Brain microvascular endothelial cell (primary cell): ENCODE measurements at places on chromosomes 1 and 21.

DNA sequence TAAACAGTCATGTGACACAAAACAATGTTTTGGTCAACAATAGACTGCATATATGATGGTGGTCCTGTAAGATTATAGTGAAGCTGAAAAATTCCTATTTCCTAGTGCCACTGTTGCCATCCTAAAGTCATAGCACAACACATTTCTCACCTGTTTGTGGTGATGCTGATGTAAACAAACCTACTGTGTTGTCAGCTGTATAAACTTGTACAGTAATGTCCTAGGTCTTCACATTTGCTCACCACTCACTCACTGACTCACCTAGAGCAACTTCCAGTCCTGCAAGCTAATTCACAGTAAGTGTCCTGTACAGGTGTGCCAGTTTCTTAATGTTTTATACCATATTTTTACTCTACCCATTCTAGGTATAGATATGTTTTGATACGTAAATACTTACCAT is 326.1 kb upstream of the USP24 start:
- no peak for DNase-seq

GRCh38 chr1:118483245-118484006 is 298.4 kb upstream of the SPAG17 start:
- no peak for DNase-seq

DNA sequence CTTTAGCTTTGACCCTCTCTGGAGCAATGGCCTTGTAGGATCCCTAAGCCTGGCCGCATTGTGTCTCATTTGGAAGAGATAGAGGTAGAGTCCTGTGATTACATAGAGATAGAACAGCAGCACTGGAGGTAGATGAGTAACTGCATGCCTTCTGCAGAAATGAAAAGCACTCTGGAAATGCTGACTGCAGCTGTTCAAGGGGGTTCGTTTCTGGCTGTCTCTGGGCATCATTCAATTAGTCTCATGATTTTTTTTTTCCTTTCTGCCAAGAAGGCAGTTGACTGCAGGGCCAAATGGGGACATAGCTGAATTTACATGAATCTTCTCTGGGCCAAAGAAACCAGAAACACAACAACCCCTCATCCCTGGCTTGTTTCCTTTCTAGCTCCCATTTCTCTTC is 28.1 kb upstream of the SNX27 start:
- DNase-seq: no peak

DNA sequence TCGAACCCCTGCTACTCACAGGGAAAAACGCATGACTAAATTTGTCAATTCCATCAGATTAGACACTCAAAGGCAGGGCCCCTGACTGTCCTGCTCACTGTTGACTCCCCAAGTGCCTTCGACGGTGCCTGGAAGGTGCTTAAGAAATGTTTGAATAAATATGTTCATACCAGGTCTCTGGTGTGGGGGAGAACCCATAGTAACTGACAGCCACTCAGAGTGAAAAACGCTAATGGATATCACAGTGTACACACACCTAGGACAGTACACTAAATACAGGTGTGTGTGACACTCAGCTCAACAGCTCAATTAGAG is 39.7 kb upstream of the WASF2 start:
- DNase-seq: no peak

DNA sequence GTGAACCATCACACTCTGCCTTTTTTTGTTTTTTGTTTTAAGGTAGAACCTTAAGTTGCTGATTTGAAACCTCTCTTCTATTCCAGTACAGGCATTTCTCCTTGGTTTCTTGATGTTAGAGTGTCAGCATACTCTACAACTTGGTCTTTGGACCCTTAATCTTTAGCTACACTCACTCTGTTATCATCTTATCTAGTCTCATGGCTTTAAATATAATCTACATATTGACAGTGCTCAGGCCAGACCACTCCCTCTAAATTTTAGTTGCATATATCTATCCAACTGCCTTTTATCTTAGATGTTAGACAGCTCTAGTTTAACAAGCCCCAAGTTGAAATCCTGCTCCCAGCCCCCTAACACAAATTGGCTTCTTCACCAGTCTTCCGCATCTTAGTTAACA is 22.1 kb downstream of the NME7 start:
- DNase-seq: no peak

DNA sequence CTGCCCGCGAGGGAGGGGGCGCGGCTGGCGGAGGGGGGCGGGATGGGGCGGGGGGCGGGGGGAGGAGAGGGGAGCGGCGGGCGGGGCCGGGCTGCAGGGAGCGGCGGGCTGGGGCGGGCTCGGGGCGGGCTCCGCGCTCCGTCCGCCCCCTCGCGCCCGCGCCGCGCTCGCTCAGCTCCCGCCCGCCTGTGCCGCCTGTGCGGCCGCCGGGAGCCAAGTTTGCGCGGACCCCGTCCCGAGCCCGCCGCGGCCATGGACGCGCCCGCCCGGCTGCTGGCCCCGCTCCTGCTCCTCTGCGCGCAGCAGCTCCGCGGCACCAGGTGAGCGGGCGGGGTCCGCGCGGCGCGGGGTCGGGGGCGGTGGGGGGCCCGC is at the start of gene GABRD:
GABRD (plus strand) TSS at position 174 of the 372 bp plus-strand sequence; CDS start at position 253, 79 bp downstream.
- DNase-seq: no peak

DNA sequence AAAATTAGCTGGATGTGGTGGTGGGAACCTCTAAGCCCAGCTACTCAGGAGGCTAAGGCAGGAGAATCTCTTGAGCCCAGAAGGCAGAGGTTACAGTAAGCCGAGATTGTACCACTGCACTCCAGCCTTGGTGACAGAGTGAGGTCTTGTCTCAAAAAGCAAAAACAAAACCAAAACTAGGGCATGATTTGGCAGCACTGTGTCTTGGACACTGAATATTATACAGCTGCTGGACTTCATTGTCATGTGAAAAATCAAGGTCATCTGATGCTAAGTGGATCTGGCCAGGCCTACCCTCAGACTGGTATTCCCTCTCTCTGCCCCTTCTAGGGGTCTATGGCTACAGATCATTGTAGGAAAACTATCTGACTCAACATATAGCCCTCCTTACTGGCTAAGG is 55.2 kb upstream of the MRPS6 start:
- DNase-seq: no peak

DNA sequence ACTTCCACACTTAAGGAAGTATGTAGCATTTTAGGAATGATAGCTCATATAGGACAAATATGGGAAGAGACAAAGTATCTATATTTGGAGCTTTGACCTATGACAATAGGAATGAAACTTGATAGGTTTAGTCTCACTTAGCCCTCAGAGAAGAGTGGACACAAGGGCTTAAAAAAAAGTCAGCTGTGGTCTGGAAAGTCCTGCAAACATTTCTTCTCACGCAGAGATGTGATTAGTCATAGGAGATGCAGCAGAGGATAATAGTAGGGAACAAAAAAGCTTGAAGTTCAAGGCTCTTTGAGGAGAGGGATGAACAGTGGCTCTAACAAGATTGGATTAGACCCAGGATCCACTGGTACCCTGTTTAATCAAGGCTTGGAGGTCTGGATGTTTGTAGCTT is 14.8 kb upstream of the RNF220 start:
- DNase-seq: peak; percentile 92

- DNase-seq: no peak
These were observed 3.0 kb downstream of the GLUL start for GRCh38 chr1:182388392-182389134.

DNA sequence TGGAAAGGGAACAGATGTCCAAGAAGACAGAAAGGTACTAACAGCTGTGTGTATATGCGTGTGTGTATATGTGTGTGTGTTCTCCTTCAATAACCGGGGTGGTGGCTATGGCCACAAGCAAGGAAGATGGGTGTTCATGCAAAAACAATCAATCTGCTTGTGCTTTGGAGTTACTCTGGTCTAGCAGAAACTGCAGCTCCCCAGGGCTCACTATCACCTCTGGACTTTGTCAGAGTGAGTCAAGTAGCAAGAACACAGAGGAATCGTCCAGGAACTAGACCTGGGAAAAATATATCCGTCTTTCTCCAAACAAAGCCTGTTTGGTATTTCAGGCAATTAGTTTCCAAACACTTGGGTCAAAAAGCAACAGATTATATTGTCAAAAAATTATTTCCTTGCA is 68.6 kb downstream of the GNG12 start:
- no peak for DNase-seq
